Activated naive CD4-positive, alpha-beta T cell (primary cell): ENCODE measurements at places on chromosomes 4 and X.

- no peak for DNase-seq
These were observed 6.9 kb upstream of the PGRMC1 start for GRCh38 chrX:119229253-119229615.

DNA sequence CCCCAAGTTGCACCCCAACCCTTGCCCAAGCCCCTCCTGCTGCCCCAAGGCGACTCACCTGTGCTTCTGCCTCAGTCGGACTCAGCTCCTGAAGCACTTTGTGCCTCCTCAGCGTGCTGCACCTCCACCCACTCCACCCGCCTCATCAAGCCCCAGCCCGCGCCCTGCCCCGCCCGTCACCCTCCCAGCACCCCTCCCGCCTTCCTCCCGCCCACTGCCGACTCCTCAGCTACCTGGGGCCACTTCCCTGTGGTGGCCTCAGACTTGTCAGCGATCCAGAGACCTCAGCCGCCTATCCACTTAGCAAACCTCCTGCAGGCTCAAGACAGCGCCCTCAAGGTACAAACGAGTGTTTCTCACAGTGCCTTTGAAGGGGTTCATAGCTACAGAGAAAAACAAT lies 19.6 kb upstream of the IQCM start:
- no peak for DNase-seq

DNA sequence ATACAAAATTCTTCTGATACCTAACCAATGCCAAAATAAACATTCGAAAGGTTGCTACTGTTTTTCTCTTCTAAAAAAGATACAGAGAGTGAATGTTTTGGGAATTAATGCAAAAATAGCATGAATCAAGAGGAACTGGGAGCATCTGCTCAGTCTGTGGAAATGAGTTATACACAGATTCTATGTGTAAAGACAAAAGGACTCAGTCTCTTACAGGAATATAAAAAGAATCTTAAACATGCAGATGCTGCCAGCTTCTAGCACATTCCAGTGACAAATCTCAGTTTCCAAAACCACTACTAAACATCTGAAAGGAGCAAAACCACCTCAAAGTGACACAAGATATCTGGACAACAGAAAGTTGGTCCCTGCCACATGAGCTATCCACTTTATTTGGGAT lies 55.0 kb downstream of the PAPSS1 start:
- no peak for DNase-seq

GRCh38 chrX:40140706-40141499 lies 43.1 kb upstream of the BCOR start:
- DNase-seq: no peak

GRCh38 chrX:65644621-65645289 lies 22.7 kb upstream of the MSN start:
- DNase-seq: no peak

GRCh38 chr4:107492566-107492965 lies 227.5 kb downstream of the PAPSS1 start:
- DNase-seq: no peak

GRCh38 chr4:8371596-8371995 lies 68.9 kb downstream of the ACOX3 start:
- DNase-seq: no peak

DNA sequence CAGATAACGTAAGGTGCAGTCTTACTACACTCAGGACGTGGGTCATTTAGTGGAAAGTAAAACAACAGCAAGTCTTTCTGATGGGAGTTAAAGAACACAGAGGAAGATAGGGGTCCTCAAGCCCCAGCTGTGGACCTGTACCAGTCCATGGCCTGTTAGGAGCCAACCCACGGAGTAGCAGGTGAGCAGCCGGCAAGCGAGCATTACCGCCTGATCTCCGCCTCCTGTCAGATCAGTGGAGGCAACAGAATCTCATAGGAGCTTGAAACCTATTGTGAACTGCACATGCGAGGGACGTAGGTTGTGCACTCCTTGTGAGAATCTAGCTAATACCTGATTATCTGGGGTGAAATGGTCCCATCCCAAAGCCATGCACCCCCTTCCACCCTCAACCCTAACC lies 1180.8 kb downstream of the FSTL5 start:
- no peak for DNase-seq

DNA sequence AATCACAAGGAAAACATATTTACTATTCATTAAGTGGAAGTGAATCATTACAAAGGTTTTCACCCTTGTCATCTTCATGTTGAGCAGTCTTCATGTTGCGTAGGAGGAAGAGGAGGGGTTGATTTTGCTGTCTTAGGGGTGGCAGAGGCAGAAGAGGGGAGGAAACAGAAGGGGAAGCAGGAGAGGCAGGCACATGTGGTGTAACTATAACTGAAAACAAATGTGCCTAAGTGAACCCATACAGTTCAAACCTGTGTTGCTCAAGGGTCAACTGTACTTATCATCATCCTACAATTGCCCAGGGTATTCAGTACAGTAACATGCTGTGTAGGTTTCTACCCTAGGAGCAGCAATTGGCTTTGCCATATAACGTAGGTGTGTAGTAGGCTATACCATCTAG lies 47.2 kb downstream of the SYNPO2 start:
- DNase-seq: no peak

GRCh38 chr4:52551487-52551886 lies 107.6 kb downstream of the USP46 start:
- no peak for DNase-seq

DNA sequence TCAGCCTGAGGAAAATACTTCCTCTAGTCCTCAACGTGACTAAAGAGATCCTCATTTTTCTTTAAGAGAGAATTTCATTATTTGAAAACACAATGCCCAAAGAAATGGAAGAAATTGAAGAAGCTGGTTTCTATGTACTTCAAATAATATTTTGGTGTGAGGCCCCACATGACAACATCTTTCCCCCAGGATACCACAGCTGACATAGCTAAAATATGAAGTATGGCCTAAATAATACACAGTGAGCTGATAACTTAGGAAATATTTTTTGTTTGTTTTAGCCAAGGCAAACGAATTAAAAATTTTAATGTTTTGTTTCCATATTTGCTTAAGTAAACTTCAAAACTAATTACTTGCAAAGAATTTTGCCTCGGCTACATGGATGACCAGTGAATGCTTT lies 149.2 kb downstream of the CBR4 start:
- no peak for DNase-seq

DNA sequence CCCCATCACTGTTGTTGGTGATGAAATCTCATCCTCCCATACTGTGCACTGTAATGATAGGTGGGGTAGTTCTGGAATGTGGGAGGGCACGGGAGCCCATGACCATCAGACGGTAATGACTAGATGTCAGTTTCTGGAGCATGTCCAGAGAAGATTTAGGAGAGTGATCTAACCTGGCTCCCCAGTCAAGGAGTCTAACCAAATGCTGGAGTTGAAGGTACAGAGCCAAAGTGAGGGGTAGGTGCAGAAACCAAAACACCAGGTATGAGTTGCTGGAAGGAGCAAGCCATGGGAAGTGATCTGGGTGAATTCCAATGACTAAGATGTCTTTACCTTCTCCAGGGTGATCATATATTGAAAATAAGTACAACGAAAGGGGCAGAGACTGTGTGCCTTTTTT lies 296.9 kb downstream of the INPP4B start:
- no peak for DNase-seq

DNA sequence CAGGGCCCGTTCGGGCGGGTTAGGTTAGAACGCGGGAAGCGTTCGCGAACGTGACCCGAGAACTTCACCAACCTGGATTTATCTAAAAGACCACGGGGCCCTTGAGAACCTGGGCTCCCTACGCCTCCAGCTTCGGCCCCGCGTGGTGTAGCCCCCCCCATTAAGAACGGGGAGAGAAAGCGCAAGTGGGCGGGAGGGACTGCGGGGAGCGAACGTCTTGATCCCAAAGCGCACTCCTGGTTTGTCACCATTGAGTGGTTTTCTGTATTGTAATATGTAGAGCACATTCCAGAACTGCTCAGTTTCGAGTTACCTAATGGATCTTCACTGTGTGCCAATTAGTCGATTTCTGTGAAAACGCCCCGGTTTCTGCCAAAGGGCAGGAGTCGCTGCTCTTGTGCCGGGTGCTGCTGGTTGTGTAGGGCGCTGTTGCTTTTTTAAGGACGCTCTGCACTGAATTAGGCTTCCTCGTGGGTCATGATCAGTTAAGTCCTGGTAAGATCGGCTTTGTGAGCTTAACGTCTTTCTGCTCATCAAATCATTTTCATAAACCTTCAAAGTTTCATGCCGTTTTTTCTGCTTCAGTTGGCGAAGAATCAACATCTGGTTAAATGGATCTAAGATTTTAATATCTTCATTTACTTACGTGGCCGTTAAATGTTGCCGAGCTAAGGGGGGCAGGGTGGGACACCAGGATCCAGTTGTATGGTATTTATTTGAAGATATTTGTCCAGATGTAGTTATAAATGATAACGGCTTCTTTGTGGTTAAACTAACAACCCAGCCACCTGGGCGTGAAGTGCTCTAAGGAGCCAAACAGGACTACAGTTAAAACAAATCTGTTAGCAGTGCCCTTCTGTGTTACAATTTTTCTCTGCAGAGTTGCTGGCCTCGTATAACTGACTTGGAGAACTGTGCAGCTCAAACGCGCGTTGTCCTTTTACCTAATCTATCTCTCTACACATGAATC lies 809 bp downstream of the MND1 start:
- peak; percentile 10 for DNase-seq

GRCh38 chr4:36218121-36218520 lies 26.2 kb downstream of the ARAP2 start:
- no peak for DNase-seq

- DNase-seq: no peak
These were observed 71.3 kb downstream of the PPEF2 start for GRCh38 chr4:75830906-75831305.

- no peak for DNase-seq
These were observed 51.0 kb downstream of the SPIN2B start for GRCh38 chrX:57070185-57070984.

DNA sequence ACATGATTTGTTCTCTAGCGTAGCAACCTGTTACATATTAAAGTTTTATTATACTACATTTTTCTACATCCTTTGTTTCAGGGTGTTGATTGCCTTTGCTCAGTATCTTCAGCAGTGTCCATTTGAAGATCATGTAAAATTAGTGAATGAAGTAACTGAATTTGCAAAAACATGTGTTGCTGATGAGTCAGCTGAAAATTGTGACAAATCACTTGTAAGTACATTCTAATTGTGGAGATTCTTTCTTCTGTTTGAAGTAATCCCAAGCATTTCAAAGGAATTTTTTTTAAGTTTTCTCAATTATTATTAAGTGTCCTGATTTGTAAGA lies 2.4 kb downstream of the ALB start:
- DNase-seq: no peak

- no peak for DNase-seq
These were observed 89.4 kb downstream of the EFNB1 start for GRCh38 chrX:68918202-68918601.

- DNase-seq: no peak
These were observed 98.9 kb upstream of the ADRA2C start for GRCh38 chr4:3667258-3667657.

DNA sequence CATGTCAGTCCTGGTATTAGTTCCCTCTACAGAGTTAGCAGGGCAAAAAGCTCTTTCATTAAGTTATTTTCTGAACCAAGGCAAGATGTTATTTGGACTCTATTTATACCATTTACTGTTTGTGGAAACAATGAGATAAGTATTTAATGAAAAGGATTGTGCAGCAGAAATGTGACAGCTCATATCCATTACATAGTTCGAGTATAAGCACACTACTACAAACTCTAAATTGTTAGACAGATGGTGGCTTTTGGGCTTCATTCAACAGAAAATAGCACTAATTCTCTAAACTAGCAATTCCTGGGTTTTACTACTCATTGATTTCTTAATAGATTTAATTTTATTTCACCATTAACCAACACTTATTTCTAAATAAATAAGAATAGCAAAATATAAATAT lies 95.2 kb upstream of the ANK2 start:
- DNase-seq: no peak

- DNase-seq: no peak
These were observed 1457.2 kb upstream of the PCDH7 start for GRCh38 chr4:29262986-29263385.

DNA sequence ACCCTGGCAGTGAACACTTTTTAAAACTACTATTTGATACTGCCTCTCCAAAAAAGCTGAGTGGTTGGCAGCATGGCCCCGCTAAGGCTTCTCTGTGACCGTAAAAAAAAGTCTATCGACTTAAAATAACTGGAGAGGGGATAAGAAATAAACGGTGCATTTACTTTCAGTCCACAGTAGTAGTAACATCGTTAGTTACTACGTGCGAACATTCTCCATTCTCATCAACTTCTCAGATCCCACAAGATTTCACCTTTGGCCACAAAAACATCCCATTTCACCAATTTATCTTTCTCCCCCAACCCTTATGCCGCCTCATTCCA lies 524 bp upstream of the EXOSC9 start:
- no peak for DNase-seq

- DNase-seq: no peak
These were observed 99.7 kb downstream of the MMRN1 start for GRCh38 chr4:89994176-89994873.

GRCh38 chr4:73335679-73336078 lies 68.4 kb upstream of the ALB start:
- DNase-seq: no peak

DNA sequence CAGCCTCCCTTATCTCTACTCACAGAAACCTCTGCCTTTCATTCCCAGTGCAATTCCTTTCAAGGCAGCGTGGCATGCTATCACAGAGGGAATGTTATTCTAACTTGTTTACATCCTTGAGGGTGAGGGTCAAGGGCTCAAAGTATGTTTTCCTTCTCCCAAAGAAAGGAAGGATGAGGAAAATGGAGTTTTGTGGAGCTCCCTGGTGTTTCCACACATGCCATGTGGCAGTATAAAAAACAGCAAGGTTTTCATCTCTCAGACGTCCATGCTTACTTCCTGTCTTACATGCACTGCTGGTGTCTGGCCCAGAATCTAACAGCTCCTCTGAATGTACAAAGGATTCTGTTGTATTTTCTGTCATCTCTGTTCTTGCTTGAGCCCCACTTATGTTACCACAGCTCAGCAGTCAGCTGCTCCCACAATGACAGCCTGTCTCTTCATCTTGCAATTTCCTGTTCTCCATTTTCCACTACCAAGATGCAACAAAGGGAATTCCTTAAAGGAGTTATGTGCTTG lies 128.0 kb downstream of the SNCA start:
- no peak for DNase-seq

DNA sequence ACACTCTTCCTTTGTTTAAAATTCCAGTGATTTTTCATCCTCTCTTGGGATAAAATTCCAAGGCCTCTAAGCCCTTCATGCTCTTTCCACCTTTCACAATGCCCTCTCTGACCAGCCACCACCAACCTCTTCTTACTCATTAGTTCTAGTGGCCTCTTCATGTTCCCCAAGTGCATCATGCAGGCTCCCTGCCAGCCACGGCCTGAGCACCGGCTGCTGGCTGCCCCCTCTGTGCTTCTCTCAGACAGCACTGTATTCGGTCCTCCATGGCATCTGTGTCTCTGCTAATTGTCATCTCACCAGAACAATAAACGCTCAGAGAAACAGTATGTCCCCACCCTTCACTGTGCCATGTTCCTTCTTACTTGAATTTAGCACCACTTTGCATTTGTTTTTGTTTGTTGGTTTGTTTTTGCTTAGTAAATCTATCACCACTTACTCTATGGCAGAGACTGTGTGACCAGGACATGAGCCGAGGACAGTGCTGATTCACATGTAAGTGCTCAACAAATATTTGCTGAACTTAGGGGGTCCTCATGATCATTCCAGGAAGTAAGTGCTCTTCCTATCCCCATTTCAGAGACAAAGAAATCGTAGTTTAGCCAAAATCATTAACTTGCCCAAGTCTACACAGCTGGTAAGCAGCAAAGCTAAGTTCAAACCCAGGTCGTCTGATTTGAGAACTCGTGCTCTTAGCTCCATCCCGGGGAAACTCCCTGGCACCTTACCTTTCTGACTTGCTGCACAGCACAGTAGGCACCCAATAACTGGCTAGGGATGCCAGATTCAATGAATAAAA lies 77.1 kb upstream of the UCP1 start:
- DNase-seq: no peak

- no peak for DNase-seq
These were observed 10.5 kb downstream of the RBMX start for GRCh38 chrX:136870064-136870463.
